ENCODE measurements at places on chromosomes 5 and 9. TPM values are rescaled to one million over a fixed set of nuclear protein-coding genes. Genes with fewer than 3 reads are reported as not detected.

PLPPR1 gene
- not detected for total RNA-seq

TMOD1 gene
- 2.1 TPM for total RNA-seq

IRX2 gene
- total RNA-seq = not detected

IFNA13 gene
- not detected for total RNA-seq

FGF10 gene
- not detected for total RNA-seq

KIF4B gene
- not detected for total RNA-seq

SLC36A3 gene
- total RNA-seq = not detected

CDHR2 gene
- 0.33 TPM for total RNA-seq

TRIM7 gene
- total RNA-seq = not detected

DMGDH gene
- total RNA-seq = not detected

IFNK gene
- total RNA-seq = not detected

POU5F2 gene
- 4.9 TPM for total RNA-seq

XRCC4 gene
- 13.9 TPM for total RNA-seq

TEK gene
- not detected for total RNA-seq

CCL27 gene
- total RNA-seq = not detected

IFNB1 gene
- not detected for total RNA-seq

SLC34A1 gene
- not detected for total RNA-seq

PDGFRB gene
- 4.4 TPM for total RNA-seq

MYORG gene
- total RNA-seq = 1.1 TPM

SMIM3 gene
- total RNA-seq = 30.4 TPM

GALT gene
- total RNA-seq = 50.2 TPM

PCDHA3 gene
- not detected for total RNA-seq

SEMA5A gene
- total RNA-seq = not detected

WNT8A gene
- not detected for total RNA-seq

HSPA4 gene
- total RNA-seq = 145 TPM

PCDHA9 gene
- not detected for total RNA-seq

FOXD4L6 gene
- not detected for total RNA-seq

VCAN gene
- total RNA-seq = 0.42 TPM

PCDHGA9 gene
- total RNA-seq = 0.71 TPM

SPINK7 gene
- total RNA-seq = not detected

MYOZ3 gene
- not detected for total RNA-seq
